Stimulated activated naive CD8-positive, alpha-beta T cell treated with anti-CD3 and anti-CD28 coated beads, Interleukin-15, Interleukin-2, amounts not matched to agents 100 U/mL and 50 U/mL, for 24 hours (primary cell): ENCODE measurements at places on chromosomes 11 and 22.

- DNase-seq: no peak
These were observed 99.9 kb upstream of the CD44 start for GRCh38 chr11:35039076-35039475.

GRCh38 chr22:48144318-48144717 lies 1381.9 kb downstream of the TBC1D22A start:
- no peak for DNase-seq

- no peak for DNase-seq
These were observed 224.3 kb downstream of the OR4A5 start for GRCh38 chr11:54930930-54931329.

DNA sequence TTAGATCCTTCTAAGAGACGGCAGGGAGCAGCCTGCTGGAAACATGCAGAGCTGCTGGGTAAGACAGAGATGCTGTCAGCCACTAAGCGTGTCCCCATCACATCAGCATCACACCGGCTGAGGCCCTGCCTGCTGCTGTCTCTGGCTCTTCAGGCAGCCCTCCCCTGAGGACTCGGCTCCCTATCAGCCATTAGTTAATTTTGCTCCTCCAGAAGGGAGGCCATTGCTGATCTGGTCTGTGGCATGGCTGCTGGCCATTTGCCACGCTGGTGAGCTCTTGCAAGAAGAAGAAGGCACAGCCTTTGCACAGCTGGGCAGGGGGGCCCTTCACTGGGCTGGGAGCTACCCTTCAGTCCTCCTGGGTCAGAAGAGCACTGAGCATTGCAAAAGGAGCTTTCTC lies 131.2 kb upstream of the PARVA start:
- no peak for DNase-seq

GRCh38 chr11:130145975-130146776 lies 13.4 kb upstream of the ST14 start:
- DNase-seq: peak; percentile 11

DNA sequence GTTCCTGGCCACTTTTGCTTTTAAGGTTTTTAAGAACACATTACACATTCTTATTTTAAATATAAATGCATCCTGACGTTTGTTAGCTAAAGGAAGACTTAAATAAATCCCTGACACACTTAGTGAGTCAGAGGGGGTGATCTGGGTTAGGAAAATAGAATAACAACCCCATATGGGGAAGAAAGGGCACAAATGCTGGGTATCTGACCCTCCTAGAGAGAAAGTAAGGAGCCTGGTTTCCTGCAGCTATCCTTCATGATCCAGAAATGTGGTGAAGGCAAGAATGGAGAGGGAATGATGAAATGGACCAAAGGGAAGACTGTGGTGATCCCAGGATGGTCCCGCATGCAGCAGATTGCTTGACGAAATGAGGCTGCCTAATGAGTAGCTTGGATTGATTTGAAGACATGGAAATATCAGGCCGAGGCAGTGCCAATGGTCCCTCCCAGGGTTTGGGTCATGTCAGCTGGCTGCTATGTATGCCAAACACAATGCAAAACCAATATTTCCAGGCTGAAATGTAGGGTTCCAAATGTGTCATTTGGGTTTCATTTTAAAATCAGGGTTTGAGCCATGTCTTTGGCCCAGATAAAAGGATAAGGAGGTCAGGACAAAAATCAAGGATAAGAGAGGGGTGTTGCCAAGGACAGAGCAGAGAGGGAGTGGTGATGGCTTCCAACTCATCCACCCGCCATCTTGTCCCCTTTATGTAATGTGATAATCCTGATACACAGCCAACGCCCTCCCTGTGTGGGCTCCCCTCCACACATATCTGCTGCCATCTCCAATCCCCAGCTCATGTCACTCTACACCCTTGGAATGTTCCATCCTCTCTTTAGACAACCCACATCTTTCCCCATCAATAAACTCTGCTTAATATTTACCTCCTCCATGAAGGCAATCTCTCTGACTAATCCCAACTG lies 135.1 kb upstream of the PITPNB start:
- DNase-seq: no peak
